ENCODE measurements at places on chromosomes 2 and 18. TPM values are rescaled to one million over a fixed set of nuclear protein-coding genes. Genes with fewer than 3 reads are reported as not detected.
A peak's percentile ranks its signal among the peaks of the same experiment; 100 is the strongest.

- DNase-seq = no peak
Observed at GRCh38 chr2:182586426-182586825, 129.6 kb upstream of the DNAJC10 start.

DNA sequence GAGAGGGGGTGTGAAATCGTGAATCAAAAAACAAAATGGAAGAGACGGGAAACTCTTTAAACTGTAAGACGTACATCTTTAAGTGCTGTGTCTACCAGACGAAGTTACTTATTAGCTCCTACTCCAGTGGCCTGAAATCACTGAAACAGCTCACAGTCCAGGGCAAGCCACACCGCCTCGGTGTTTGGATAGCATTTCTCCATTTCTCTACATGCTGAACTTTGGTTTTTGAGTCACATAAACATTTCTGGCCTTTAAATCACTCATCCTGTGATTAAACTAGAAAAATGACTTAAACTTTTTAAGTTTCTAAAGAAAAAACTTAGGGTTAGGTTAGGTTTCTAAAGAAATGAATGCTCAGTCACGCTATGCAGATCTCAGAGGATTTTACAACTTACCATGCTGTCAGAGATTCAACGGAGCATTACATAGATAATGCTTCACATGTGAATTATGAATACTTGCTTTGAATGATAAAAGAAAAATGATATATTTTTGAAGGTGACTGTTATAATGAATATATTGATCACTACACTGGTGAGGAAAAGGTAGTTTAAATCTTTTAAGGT lies 138.4 kb downstream of the MBP start:
- no peak for DNase-seq

DNA sequence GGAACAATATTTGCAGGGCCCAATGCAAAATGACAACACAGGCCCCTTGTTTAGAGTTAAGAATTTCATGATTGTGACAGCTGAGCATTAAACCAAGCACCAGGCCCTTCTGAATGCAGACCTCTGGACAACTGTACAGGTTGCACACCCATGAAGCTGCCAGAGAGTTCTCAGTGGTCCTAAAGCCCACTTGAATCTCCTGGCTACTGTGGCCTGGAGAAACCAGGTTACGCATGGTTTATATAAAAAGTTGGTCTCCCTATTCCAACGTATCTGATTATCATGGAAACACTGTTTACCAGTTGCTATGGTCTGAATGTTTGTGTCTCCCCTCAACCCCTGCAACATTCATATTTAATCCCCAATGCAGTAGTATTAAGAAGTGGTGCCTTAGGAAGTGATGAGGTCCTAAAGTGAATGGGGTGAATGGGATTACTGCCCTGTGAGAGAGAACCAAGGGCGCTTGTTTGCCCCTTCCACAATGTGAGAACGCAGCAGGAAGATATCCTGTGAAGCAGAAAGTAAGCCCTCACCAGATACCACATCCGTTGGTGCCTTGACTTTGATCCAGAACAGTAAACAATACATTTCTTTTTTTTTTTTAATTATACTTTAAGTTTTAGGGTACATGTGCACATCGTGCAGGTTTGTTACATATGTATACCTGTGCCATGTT lies 48.0 kb upstream of the ANXA4 start:
- no peak for DNase-seq

- no peak for DNase-seq
Observed at GRCh38 chr2:9847140-9847539, 3.9 kb downstream of the TAF1B start.

- no peak for DNase-seq
Observed at GRCh38 chr2:108346827-108347226, 30.9 kb upstream of the SULT1C4 start.

DNA sequence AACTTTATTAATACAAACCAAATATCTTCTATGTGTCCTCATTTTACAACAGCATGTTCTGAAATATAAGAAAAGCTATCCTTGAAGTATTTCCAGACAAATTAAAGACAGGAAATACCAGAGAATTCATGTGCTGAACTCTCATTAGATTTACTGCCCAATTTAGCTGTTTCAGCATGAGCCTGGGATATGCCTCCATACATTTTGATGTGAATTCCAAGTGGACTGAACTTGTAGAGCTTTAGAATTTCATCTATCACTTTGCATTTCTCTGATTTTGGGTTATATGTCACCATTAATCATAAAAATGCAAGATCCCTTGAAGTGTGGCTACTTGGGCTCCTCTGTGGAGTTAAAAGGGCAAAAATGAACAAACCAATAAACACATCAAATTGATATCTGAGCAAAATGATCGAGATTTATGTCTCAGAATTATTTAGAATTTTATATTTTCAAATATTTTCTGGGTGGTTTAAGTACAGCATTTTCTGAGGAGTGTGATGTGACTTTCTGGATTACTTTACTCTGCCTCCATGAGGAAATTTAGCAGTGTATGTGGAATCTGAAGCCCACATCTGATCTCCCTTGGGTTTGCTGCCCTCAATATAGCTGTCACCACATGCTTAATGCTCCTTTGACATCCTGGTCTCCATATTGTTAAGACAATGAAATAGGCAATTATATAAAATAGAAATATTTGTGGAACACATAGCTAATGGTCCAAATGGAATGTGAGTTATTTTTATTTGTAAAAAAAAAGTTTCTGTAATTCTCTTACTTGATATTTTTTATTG lies 206.6 kb upstream of the RBMS1 start:
- DNase-seq = no peak

GRCh38 chr2:102226612-102227391 lies 40.0 kb downstream of the IL1RL2 start:
- DNase-seq = no peak

DNA sequence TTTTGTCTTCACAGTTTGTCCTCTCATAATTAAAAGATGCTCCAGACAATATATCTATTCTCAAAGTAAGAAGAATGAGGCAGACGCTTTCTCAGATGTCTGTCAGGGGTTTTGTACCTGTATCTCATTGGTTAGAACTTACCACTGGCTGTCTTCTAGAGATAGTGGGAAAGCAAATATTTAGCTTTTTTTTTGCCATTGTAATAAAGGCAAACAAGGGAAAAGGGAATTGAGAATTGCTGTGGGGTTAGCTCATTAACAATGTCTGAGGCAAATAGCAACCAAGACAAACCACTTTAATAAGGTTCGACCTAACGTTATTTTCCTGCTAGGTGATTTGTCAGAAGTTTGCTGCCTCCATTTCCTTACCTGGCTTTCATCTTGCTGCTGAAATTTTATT lies 30.0 kb downstream of the ZNF638 start:
- DNase-seq = no peak

- no peak for DNase-seq
Observed at GRCh38 chr2:46363535-46364170, 66.4 kb downstream of the EPAS1 start.

- no peak for DNase-seq
Observed at GRCh38 chr2:23533338-23533695, 148.3 kb downstream of the KLHL29 start.

- no peak for DNase-seq
Observed at GRCh38 chr2:42796427-42797248, 4.3 kb upstream of the HAAO start.

DNA sequence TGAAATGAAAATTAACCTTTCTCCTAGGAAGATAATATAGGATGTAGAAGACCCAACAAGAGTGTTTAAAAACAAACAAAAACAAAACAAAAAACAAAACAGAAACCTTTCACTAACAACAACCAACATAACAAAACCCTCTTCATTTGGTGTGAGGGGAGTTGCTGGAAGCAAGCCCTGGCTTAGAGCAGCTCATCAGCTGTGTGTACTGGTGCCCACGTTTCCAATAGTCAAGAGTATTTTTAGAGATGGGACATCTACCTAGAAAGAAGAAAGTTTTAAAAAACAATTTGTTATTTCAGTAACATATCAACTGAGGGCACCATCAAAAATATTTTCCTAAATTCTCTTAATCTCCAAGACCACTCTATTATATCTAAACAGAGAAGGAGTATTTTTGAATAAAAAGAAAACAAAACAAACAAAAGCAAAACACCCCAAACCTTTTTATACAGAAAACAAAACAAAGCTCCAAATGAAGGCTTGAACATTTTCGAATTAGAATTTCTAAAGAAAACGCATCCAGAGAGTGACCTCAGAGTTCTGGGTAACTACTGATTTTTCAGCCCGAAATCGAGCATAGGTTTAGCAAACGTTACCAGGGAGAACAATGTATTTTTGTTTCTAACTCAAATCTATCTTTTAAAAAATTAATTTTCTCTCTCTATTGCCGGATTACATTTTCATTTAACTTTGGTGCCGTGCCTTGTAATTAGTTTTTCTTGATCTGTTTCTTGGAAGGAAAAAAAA lies 134.6 kb downstream of the INSIG2 start:
- DNase-seq = no peak

DNA sequence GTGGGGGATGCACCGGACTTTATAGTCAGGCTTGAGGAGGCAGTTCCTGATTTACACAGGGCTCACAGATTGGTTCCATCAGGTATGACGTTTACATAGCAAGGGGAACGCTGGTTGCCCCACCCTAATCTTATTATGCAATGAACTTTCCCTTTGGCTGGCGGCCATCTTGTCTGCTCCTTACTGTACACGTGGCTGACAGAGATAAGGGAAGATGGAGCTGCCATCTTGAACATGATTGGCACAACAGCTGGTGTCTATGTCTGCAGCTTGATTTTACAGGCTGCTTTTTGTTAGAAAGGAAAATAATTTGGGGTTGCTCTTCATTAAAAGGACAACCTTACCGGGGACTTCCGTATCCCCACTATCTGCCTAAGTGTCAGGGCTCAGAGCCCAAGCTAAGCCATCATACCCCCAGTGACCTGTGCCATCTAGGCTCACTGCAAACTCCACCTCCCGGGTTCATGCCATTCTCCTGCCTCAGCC lies 33.5 kb upstream of the ATG16L1 start:
- no peak for DNase-seq

DNA sequence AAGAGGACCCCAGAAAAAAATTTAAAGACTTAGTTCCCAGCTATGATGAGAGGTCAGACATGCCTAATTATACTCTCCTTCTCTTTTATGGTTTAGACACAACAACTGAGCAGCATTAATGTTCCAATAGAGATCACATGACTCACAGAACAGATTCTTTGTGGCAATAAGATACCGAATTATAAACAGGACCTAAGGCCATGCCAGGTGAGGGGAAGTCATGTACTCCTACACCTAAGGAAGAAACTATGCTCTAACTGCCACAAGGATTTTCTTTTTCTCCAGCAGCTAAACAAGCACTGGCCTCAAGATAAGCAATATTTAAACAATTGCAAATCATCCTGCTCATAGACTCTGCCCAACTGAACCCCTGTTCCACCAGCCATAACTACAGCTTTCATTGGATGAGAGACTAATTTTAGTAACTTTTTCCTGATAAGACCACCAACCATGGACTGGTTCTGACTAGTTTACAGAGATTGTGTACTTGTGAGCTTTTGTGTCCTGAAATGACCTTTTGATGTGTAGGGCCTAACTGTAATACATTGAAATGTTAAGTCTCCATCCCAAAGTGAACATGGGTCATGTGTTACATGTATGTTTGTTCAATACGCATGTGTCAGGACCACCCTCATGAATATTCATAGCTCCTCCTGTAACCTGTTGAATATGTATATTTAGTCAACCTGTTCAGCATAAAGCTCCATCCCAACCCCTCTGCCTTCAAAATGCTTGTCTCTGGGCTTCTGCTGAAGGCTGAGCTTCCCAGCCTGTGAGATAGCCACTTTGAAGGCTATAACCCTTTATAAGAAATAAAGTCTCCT lies 21.6 kb upstream of the NFE2L2 start:
- no peak for DNase-seq

- DNase-seq = no peak
Observed at GRCh38 chr2:21353879-21354679, 230.3 kb downstream of the TDRD15 start.

- no peak for DNase-seq
Observed at GRCh38 chr2:219476652-219477151, 22.0 kb upstream of the GMPPA start.

DNA sequence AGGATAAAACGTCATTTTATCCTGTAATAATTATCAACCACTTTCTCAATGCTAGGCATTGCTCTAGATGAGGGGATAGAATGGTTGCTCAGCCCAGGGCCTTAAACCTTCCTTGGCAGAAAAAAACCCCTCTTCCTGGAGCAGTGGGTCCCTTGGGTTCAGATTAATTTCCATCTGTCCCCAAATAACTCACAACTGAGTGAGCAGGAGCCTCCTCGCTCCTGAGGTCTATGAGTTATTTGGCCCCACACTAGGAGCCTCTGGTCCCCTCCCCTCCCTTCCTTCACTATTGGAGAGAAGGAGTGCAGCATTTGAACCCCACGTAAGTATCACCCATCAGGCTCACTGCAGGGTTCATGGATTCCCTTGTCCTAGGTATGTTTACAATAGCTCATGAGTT lies 157.5 kb upstream of the FHL2 start:
- DNase-seq = no peak

- no peak for DNase-seq
Observed at GRCh38 chr18:39692367-39693015, 2126.9 kb upstream of the CELF4 start.

- DNase-seq = peak; percentile 43
Observed at GRCh38 chr2:12099374-12099773, 352.9 kb downstream of the LPIN1 start.

- DNase-seq = no peak
Observed at GRCh38 chr18:3046216-3046808, 33.4 kb upstream of the LPIN2 start.

GRCh38 chr2:62568983-62569837 lies 63.2 kb upstream of the TMEM17 start:
- DNase-seq = no peak

The KRTCAP3 gene
- 6.0 TPM for total RNA-seq

The CDH20 gene
- not detected for total RNA-seq

The DSC3 gene
- total RNA-seq = 0.07 TPM

The MOGAT1 gene
- total RNA-seq = 8.1 TPM

The UGT1A5 gene
- total RNA-seq = 1.5 TPM

The EFR3B gene
- 0.20 TPM for total RNA-seq

The COLEC11 gene
- total RNA-seq = 25.2 TPM

The DAW1 gene
- total RNA-seq = not detected

The GAD1 gene
- total RNA-seq = not detected

The KANSL1L gene
- 18.7 TPM for total RNA-seq

The LDLRAD4 gene
- total RNA-seq = 35.6 TPM

The CHRND gene
- total RNA-seq = not detected

The SPP2 gene
- total RNA-seq = 54.8 TPM

The MC4R gene
- total RNA-seq = not detected

All from right lobe of liver (tissue), 6 donors.